Osteoblast (primary cell): ENCODE measurements at places on chromosomes 1 and 21.
A peak's percentile ranks its signal among the peaks of the same experiment; 100 is the strongest.

DNA sequence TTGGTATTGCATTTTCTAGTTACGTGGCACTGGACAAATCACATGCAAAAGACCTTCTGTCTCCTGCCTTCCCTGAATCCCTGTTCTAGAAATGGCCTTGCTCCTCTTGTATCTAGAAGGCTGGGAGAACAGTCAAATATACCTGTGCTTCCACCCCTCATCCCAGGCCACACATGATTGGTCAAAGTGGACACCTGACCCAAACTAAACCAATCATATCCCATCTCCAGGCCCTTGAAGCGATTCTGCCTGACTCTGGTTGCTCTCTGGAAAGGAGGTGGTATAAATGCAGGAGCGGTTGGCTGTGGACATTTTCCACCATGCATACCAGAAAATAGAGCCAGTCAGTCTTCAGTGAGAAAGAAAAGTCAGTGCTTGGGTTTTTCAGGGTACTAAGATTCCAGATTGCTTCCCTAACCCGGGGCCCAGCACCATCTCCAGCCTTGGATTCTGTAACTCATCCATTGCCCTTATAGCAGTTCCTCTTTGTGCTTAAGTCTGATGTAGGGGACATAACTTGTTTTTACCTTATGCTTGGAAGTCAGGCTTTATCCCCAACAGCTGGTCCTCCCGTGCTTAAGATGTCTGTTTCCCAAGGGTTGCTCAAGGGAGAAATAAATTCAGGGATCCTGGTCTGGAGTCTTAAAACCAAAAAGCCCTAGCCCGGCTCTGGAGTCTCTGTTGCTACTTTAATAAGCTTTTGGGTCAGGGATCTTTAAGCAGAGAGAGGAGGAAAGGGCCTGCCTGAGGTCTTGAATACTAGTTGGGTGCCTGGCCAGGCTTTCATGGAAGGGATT, 7.7 kb upstream of the PHC2 start:
- DNase-seq: no peak

- peak; percentile 47 for DNase-seq
These were observed 1.3 kb upstream of the TMEM54 start for GRCh38 chr1:32902535-32902920.

GRCh38 chr1:170586321-170587252, 54.6 kb downstream of the GORAB start:
- peak; percentile 18 for DNase-seq

GRCh38 chr1:155001675-155002463, 733 bp upstream of the ZBTB7B start:
- DNase-seq: peak; percentile 100

- peak; percentile 78 for DNase-seq
These were observed 2.9 kb downstream of the SELENON start for GRCh38 chr1:25802915-25803314.

GRCh38 chr1:58778385-58779000, 5.4 kb downstream of the JUN start:
- no peak for DNase-seq

DNA sequence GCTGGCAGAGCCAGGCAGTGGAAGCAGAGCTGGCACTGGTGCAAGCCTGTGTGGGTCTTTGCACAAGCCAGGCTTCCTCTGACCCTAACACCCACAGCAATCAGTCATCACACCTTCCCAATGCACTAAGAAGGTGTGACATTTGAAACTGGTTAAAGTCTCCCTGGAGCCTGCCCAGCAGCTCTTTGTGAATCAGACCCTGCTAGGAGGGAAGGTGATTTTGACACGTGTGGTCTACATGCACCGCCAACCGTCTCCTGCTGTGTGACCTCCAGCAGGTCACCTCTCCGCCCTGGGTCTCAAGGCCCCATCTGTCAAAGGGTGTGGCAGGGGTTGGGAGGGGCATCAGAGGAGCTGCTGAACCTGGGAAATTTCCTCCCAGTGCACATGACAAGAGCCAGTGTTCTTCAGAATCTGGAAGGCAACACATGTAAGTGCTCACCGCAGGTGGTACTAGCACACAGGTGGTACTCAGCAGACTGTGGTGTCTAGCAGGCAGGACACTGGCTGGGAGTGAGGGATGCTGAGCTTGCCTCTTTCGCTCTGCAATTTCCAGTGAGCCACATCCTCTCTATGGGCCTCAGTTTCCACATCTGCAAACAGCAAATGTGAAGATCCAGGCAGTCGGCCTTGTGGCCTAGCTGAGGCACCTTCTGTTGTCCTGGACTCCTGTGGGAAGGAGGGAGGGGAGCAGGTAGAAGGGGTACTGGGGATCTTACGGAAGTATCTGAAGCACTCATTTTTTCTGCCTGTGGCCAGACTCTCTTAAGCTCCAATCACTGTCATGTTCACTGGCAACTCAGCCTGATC, 123.2 kb downstream of the DMRTB1 start:
- DNase-seq: peak; percentile 74

DNA sequence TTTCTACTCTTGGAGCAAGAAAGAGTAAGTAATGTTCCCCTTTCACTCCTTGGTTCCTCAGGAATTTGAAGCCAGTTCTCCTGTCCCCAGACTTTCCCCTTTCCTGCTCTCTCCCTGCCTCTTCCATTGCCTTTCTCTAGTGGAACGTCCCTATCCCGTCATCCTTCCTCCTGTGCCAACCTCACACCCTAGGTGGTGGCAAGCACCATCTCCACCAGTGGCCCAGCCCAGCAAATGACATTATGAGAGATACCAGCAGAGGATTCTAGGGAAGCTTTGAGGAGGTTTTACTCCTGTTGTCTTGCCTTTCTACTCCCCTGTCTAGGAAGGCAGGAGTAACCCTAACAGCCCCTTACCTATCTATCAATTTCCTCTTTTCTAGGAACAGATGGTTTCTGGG, 8.1 kb upstream of the TACSTD2 start:
- no peak for DNase-seq

- no peak for DNase-seq
These were observed 26.6 kb upstream of the ACBD6 start for GRCh38 chr1:180528868-180529470.

GRCh38 chr1:194644528-194644927, 1458.1 kb upstream of the B3GALT2 start:
- DNase-seq: no peak

DNA sequence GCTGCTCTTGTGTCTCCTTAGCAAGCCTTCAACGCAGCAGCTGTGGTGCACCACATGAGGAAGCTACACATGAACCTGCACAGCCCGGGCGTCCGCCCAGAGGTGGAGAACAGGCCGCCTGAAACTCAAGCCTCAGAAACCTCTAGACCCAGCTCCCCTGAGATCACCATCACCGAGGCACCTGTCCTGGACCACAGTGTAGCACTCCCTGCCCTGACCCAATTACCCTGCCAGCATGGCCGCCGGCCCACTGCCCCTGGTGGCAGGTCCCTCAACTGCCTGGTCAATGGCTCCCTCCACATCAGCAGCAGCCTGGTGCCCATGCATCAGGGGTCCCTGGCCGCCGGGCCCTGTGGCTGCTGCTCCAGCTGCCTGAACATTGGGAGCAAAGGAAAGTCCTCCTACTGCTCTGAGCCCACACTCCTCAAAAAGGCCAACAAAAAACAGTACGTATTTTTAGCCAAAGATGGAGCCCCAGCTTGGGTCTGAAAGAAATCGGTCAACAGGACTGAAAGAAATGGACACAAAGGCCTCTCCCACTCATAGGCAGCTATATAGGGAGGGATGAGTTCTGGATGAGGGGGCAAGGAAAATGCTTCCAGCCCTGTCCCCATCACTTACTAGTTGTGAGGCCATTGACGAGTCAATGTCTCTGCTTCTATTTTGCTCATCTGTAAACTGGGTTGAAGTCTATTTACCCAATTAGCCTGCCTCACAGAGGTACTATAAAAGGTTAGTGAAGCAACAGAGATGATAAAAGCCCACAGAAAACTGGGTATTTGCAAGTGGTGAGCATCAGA, 28.5 kb downstream of the CAMK1G start:
- DNase-seq: no peak
